ENCODE measurements at places on chromosomes 1 and 21. TPM values are rescaled to one million over a fixed set of nuclear protein-coding genes. Genes with fewer than 3 reads are reported as not detected.
A peak's percentile ranks its signal among the peaks of the same experiment; 100 is the strongest.

Gene UBAP2L
- 80.9 TPM for total RNA-seq

DNA sequence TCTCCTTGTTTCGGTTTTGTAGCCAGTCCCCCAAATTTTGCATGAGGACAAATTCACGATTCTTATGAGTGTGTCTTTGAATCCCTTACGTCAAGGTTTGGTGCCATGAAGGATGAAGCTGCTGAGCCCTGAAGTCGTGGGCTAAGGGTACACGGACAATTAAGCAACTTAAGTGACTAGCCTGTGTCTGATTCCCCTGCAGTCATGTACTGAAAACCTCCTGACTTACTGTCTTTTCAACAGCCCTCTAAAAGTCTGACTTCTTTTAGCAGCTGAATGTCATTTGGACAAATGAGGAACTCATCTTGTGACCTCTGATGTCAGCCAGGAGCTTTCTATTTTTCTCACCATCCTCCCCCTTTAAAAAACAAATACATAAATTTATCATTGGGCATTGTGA lies 27.1 kb upstream of the C1orf105 start:
- no peak for ATAC-seq

DNA sequence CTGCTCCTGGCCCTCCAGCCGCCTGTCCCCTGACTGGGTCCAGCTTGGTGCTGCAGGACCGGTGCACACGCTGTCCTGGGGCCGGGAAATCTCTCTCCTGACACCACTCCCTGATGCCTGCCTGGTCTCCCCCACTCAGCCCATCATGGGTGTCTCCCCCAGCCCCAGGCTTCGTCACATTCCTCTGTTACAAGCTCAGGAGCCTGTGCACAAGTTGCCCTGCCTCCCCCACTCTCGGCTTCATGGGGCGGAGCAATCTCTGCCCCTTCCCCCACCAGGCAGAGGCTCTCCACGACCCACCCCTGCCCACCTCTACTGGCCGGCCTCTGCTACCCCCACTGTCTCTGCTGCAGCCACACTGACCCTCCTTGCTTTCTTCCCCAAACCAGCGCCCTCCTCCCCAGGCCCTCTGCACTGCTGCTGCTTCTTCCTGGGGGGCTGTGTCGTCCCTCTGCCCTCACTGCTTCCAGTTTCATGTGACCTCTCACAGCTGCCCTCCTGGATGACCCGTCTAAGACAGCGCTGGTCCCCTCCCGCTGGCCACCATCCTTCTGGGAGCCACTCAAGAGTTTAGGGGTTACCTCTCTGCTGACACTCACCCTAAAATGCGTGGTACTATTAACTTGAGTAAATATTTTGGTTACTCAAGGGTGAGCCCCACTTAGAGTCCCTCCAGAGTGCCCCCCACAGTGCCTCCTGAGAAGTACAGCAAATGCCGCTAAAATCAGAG lies 5.7 kb upstream of the RIPK4 start:
- no peak for ATAC-seq

GRCh38 chr1:223482766-223483165 lies 89.6 kb downstream of the CCDC185 start:
- peak; percentile 64 for ATAC-seq

GRCh38 chr1:152166966-152167365 lies 7.9 kb upstream of the RPTN start:
- no peak for ATAC-seq

DNA sequence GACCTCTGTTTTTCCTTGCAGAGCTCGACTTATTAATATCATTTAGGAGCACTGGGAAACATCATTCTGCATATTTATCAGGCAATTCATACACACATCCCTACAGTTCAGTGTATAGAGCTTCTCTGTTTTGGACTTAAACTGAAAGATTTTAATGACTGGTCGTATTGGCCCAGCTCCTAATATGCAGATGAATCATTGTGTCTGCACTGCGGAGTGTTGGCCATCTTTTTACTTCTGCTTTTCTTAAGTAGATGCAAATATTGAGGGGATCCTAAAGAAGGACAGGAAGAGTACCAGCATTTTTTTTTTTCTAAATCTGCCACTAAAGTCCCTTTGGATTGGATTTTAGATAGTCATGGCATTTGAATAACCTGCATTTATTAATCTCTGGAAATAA lies 154.8 kb downstream of the BACH1 start:
- no peak for ATAC-seq

GRCh38 chr1:228336308-228337030 lies 70.2 kb downstream of the TRIM11 start:
- ATAC-seq: no peak
